ENCODE measurements at places on chromosomes 13 and 19. TPM values are rescaled to one million over a fixed set of nuclear protein-coding genes. Genes with fewer than 3 reads are reported as not detected.

The DCT gene
- total RNA-seq = not detected

The PEX11G gene
- total RNA-seq = 2.6 TPM

The ZNF254 gene
- 15.5 TPM for total RNA-seq

The ONECUT3 gene
- total RNA-seq = not detected

The CGB3 gene
- not detected for total RNA-seq

The ZNF793 gene
- 2.6 TPM for total RNA-seq

The HIPK4 gene
- under 0.01 TPM for total RNA-seq

The GJB2 gene
- total RNA-seq = not detected

The C1QTNF9 gene
- not detected for total RNA-seq

DNA sequence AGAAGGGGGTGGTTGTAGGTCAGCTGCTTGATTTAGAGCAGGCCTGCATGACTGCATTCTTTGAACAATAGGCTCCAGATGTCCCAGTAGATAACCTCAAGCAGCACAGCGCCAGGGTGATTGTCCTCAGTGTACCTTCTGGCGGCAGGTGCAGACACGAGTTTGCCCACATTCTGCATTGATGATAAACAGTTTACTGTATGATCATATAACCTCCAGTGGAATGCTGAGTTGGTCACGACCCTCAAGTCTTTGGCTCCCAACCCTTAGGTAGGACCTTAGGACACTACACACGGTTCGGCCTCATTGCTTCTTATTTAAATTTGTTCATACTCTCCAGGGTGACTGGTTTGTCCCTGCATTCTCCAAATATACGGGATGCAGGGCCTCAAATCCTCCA, 12.2 kb downstream of the ZNF439 start:
- DNase-seq = no peak

- no peak for DNase-seq
These were observed 4.0 kb downstream of the IZUMO2 start for GRCh38 chr19:50159078-50159477.

DNA sequence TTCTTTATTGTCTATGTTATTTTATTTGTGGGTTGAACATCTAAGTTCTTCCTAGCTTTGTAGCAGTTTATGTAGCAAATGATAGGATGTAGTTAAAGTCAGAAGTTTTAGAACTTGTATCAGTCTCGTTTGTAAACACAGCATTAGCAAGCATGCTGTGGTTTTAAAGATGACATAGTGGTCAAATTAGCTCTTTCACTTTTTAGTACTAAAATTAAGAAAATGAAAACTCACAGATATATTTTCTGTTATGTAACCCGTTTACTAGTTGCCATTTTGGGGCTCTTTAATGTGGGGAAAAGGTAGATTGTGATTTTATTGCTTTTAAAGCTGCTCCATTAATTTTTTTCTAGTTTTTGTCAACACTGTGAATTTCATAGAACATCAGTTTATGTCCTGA, 216.5 kb downstream of the PCCA start:
- peak; percentile 37 for DNase-seq

GRCh38 chr13:95234242-95234641, 67.0 kb downstream of the ABCC4 start:
- no peak for DNase-seq

- no peak for DNase-seq
These were observed 14.8 kb upstream of the GPI start for GRCh38 chr19:34350161-34350561.

DNA sequence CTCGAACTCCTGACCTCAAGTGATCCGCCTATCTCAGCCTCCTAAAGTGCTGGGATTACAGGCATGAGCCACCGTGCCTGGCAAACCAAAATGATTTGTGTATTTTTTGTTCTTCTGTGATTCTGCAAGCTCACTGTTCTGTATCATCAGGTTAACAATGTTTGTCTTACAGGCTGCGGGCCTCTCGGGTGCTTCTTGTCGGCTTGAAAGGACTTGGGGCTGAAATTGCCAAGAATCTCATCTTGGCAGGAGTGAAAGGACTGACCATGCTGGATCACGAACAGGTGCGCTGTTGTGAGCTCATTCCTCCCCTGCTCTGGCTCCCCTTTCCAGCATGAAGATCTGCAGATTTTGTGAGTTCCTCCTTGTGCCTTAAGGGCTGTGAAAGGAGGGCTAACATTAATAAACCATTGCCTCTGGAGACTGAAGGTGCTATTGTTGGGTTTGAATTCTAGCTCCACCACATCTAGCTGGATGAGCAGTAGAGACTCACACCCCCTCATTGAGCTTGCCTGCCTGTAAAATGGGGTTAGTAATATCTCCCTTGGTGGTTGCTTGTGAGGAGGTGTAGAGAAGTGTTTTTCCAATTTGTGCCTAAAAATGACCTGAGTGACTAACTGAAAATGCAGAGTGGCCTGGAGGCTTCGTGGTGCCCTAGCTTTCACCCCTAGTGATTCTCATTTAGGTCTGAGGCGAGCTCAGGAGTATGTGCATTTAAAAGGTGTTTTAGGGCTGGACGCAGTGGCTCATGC, 12.9 kb downstream of the SAE1 start:
- DNase-seq = no peak

- peak; percentile 68 for DNase-seq
These were observed 2.9 kb upstream of the CCDC9 start for GRCh38 chr19:47253467-47253881.

DNA sequence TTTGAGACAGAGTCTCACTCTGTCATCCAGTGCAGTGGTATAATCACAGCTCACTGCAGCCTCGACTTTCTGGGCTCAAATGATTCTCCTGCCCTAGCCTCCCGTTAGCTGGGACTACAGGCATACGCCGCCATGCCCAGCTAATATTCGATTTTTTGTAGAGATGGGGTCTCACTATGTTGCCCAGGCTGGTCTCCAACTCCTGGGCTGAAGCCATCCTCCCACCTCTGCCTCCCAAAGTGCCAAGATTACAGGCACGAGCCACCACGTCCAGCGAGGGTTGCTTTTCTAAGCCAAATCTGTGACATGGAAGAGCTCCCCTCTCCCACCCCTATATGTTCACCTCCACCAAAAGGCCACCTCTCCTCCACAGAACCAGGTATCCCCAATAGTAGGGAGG, 10.9 kb upstream of the ATF5 start:
- no peak for DNase-seq

DNA sequence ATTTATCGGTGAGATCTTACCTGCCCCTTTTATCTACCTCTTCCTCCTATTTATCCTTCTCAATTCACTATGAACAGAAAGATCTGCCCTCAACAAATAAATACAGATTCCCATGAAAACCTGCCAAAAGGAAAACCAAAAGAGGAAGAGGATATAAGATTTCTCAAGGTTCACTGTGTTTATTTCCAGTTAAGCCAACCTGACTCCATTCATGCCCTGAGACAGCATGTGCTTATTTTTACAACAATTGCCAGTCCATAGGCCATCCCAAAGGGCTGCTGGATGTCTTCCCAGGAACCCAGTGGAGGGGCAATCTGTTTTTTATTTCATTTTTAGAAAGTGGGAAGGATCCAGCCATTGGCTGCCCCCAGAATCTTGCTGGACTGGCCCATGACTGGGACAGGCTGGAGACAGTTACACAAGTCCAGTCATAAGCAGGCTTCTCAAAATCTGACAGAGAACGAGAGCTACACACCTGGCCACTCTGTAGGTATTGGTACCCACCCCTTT, 209.1 kb downstream of the IRS2 start:
- DNase-seq = no peak

DNA sequence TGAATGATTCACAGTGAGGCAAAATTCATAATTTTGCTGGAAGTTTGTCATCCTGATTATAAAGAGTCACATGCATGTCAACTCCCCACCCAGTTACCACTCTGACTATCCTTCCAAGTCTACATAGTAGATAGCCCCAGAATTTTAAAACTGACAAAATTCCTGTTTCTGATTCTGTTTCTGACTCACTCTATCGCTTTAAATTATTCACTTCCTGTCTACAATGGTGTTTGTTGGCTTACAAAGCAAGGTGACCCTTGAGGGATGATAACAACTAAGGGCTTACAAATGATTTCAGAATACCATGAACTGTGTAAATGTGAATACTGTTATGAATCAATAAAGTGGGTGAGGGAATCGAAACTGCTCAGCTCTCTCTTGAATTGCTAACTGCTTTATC, 98.7 kb upstream of the KL start:
- no peak for DNase-seq

DNA sequence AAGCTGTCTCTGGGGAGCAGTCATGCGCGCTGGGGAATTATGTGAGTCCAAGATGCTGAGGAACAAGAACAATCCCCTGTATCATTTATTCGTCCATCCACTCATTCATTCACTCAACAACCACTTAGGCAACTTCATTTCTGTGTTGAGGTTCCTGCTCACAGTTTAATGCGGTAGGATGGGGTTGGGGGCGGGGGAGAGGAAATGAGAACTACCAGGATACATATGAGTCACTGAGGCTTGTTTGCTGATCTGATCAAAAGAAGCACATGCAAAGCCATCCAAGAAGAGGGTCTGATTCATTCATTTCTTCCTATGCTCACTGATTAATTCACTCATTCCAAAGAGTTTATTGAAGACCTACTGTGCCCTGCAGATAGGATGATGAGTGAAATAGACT, 20.9 kb downstream of the ZNF536 start:
- no peak for DNase-seq

DNA sequence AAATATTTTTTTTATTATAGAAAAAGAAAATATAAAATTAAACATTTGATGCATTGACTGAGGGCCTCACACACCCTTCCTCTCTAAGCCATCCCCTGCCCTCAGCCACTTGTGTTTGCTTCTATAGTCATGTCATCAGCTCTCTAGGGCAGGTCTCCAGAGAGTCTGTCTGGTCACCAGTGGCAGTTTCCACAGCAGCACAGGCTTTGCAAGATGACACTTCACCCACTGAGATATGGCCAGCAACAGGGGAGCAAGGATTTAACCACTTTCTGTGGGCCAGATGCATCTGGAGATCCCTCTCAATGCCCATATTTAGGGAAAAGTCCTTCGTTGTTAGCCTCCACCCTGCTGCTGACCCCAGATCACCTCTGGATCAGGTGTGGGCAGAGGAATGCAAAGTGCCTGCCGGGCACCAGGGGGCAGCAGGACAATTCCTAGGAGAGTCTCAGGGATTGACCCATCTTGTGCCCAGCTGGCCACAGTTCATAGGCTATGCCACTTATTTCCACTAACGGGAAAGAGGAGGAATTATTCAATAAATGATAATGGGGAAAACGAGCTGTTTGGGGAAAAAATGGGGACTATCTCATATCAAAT, 4.8 kb downstream of the ABCC4 start:
- no peak for DNase-seq

DNA sequence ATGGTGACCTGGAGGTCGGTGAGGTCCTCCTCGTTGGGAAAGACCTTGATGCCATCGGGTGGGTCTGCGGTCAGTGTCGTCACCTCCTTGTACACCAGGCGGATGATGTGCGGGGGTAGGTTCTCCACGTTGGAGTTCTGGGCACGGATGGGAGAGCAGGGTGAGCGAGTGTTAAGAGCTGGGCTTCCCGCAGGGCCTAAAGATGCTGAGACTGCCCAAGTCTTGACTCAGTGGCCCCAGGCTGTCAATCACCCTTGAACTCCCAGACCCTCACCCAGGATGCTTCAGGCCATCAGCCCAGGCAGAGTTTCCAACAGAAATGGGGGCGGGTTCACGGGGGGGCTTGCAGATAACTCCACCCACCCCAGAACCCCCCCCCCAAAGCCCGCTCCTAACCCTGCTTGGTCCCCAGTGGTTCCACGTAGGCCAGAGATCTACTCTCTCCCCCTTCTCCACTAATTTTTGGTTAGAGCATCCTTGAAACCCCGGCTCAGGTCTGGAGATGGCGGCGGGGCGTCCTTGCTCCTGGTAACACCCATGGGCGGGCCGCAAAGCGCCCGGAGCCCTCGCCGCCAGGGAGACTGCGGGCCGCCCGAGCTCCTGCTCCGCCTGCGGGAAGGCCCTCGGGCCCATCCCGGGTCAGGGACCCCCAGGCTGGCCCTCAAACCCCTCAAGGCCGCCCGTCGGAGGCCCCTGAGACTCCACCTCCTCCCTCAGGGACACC, 600 bp downstream of the UBE2S start:
- peak; percentile 39 for DNase-seq

DNA sequence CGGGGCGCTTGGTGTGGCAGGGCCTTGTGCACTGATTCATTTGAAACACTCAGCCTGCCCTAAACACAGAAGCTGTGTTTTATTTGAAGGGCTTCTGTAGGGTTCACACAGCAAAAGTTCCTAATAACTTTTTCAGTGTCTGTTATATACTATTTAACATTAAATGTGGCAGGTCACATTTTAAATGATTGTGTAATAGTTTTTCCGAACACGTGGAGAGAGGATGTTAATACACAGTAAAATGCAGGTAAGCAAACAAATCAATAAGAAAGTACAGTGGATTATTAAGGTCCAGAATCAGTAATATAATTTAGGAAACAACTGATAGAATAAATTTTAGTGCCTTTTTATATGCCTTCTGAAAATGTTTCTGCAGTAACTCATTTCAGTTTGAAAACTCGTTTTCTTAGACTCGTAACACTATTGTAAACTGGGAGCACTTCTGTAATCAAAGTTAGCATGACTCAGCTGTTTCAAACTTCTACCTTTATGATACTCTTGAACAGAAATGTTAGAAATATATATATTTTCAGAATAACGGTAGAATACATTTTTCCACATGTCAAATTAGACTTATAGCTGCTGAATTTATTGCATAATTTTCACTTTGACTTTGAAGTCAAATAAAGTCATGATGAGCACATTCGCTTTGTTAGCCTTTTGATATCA, 70.1 kb downstream of the GGACT start:
- no peak for DNase-seq

DNA sequence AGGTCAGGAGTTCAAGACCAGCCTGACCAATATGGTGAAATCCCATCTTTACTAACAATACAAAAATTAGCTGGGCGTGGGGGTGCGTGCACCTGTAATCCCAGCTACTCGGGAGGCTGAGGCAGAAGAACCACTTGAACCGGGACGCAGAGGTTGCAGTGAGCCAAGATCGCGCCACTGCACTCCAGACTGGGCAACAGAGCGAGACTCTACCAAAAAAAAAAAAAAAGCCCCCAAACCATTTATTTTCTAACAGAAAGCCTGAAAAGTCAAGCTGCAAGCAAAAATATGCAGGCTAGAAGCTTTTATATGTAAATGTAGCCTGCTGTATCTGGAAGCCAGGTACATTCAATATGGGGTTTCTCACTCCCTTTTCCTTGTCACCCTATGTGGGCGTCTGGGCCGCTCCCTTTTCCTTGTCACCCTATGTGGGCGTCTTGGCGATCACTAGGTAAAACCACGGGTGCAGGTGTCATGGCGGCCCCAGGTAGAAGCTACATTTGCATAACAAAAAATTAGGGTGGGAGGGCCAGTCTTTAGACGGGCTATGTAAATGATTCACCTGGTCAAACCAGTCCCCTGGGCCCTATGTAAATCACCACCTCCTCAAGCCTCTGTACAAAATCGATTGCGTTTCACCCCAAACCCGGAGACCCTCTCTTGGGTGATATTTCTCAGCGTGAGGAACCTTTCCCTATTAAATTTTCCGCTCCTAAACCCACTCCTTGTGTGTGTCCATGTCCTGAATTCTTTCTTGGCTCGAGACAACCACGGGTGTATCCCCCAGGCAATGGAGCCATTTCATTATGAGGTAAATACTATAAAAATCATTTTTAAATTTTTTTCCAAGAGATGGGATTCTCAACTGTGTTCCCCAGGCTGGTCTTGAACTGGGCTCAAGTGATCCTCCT, 2.1 kb downstream of the TRIM13 start:
- DNase-seq = no peak
